ENCODE measurements at places on chromosomes 2 and 18.

- no peak for DNase-seq
Measured at GRCh38 chr18:35747894-35748472, 166.4 kb downstream of the GALNT1 start.

DNA sequence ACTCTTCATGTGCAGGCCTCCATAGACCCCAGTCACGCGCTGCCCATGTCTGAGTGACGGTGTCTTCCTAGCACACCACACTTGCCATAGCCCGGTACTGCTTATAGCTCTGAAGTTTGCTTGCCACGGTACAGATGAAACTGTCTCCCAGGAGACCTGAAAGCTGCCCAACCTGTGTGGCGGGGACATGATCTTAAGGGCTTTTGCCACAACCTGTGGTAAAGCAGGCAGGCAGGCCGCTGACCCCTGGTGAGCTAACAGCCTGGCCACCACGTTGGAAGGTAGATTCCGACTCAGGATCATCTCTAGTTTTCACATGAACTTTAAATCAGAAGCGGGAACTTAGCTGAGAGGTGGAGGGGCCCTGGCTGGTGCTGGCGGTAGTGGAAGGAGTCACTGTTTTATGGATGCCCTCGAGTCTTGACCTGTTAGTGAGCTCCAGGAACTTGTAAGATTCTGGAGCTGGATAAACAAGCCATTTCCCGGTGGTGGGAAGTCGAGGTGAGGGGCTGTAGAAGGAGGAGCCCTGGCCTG, 153.3 kb downstream of the ZNF236 start:
- DNase-seq: no peak

DNA sequence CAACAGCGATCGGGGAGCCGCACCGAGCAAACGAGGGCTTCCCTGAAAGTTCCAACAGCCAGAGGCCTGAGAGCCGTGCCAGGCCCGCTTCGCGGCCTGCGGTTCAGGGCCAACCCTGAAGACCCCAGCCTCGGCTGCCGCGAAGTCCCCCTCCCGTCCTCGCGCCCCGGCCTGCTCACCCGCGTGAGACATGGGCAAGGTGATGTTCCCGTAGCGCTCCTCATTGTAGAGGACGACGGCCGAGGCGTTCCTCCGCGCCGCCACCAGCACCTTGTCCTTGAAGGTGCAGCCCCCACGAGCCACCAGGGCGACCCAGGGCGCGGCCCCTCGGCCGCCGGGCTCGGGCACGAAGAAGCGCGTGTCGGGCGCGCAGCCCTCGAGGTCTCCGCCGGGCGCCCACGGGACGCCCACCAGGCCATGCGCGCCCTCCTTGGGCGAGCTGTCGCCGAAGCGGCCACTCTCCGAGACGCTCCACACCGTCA, 510 bp downstream of the RNF149 start:
- peak; percentile 16 for DNase-seq

- peak; percentile 31 for DNase-seq
Measured at GRCh38 chr2:217887841-217888701, 114.7 kb downstream of the TNS1 start.

DNA sequence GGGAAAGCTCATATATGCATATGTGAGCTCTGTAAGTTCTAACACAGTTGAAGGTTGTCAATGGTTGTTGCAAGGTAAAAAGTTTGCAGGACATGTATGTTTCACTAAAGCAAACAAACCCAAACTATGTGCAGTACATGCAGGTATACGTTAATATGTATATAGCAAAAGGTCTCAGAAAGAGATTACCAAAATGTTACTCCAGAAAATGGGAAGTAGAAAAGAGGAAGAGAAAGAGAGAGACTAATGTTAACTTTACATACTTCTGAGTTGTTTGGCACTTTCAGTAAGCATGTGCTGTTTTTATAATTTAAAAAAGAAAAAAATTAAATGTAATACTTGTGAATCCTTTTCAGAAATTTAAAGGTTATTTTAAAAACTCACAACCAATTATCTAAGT, 32.8 kb upstream of the PEX13 start:
- no peak for DNase-seq

GRCh38 chr2:138711812-138712211, 68.4 kb downstream of the NXPH2 start:
- no peak for DNase-seq

DNA sequence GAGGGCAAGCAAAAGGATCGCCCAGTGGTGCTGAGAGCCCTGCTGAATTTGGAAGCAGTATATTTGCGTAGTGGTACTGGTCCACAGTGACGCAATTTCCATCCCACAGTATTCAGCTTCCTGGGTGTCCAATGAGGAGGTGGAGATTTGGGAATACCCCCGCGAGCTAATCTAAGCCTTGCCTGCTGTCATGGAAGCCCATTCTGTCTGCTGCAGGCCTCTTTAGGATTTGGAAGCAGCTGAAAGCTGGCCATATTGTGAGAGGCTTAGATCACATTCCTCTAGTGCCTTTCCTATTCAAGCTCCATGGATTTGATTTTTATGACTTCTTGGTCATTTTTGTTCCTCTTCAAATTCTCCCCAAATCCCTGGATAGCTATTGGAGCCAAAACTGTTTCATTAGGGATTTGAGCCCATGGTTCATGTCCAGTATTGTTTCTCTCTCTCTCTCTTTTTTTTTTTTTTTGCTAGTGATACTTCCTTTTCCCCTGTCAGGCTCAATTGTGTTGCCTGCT, 22.3 kb upstream of the DYNC2LI1 start:
- DNase-seq: no peak

Measured in EH (cell line).